ENCODE measurements at places on chromosomes 13 and 19.

DNA sequence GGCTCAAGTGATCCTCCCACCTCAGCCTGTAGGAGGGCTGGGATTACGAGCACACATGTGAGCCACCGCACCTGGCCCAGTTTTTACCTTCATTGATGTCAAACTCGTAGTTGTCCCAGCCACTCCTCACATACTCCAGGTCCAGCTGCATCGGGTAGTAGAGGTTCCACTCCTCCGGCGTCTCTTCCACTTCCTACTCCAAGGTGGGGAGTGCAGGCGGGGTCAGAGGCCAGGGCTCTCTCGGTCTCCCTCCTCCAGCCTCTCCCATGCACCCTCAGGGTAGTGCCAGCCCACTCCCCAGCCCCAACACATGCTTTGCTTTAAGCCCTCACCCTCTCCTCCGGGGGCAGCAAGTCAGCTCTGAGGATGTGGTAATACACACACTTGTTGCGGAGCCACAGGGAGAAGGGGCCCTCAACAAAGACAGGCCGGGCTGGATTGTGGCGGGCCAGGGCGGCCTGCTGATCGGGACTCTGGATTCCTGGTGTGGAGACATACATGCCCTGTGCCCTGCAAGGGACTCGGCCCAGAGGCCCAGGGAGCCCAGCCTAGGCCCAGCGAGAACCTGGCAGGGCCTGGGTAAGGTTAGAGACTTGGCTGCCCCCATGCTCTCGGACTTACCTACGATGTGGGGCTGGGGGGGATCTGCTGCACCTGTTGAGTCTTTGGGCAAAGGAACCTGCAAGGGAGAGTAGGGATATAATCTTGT is 1.9 kb upstream of the ZNF653 start:
- no peak for DNase-seq

GRCh38 chr19:3512562-3513228 is 6.6 kb downstream of the FZR1 start:
- DNase-seq: no peak

DNA sequence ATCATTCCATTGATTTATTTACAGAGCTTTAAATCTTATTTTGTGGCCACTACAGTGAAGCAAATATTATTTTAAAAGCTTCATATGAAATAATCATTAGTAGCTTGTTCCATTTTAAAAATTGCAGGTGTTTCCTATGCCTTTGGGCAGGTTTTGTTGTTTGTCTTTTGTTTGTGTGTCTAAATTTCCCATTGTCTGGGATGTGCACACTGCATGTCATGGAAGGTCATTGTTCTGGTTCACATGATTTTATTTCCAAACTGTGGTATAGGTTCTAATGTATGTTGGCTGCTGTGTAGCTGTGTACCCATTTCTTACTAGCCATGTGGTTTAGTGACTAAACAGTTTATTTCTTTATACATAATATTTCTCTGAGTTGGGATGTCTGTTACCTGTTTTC is 65.6 kb downstream of the COL4A2 start:
- DNase-seq: no peak

DNA sequence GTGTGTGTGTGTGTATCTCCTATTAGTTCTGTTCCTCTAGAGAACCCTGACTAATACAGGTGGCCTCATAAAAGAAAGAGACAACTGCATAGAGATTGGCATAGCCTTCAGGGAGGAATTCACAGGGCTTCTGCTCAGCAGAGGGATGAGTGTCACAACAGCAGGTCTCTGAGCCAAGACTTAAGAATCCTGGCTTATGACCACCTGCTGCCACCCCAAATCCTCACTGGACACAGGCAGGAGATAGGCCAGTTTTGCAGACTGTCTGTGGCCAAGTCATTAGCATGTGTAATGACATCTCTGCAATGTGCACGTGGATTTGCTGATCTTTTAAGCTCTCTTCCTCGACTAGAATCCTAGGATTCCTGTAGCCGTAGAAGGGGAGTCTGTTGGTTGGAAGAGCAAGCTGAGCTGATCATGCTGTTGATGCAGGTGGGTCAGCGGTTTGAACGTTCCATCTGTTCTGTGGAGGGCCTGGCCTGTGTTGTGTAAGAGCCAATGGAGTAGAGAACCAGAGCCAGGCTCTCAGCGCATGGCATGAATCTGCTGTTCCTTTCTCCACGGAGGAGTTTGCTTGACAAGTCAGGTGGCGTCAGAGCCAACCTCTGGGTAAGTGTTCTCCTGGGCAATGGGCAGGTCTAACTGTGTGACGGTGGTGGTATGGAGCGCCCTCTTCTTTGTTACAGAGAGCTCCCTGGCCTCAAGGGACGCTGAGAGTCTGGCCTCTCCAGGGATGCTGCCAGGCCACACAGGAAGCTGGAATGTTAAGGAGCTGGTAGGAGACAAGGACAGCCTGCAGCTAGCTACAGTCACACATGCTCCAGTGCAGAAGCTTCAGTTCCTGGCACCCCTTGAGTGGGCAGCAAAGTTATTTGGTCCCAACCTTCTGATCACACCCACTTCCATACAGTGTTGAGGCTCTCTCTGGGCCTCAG is 503.1 kb downstream of the FOXO1 start:
- DNase-seq: no peak

GRCh38 chr13:73109969-73110368 is 51.2 kb downstream of the KLF5 start:
- DNase-seq: no peak

- no peak for DNase-seq
Measured at GRCh38 chr19:46000491-46001246, 5.4 kb downstream of the CCDC61 start.

DNA sequence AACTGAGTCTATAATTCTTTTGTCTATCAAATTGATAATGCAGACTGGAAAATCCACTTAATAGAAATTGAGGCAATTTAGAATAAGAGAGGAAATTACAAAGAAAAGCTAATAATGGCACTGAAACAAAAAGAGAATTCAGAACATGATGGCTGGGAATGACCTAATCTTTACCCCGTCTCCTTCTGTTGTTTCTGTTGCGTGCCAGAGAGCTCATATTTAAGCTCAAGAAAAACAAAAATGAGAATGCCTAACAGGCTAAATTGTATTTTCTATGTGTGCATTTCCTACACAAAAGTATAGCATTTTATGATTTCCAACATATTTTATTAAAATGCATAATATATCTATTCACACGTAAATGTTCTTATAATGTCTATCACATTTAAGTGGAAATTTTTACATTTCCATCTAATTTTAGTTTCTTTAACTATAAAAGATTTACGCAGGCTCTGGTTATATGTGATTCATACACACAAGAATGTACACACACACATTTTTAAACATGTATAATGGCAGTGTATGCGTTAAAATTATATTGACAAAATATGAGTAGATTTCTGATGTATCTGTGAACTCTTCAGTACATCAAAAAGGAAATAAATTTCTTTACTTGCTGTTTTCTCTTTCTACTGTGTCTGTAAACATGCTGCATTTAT is 432.3 kb downstream of the SLITRK6 start:
- DNase-seq: peak; percentile 26

DNA sequence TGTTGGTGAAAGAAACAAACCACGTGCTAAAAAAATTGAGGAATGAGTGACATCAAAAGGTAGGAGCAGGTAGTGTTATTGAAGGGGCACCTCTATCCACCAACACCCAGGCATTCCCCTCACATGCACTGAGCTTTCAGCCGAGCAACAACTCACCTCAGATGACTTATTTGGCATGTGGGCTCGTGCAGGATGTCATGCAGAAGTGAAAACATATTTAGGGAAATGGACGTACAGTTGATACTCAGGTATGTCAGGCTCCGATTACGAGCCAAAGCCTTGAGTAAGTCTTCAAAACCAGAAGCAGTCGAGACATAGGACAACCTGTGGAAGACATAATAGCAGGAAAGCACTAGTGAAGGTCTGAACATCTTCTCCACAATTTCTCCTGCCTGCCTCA is 30.4 kb downstream of the NLRP11 start:
- no peak for DNase-seq

DNA sequence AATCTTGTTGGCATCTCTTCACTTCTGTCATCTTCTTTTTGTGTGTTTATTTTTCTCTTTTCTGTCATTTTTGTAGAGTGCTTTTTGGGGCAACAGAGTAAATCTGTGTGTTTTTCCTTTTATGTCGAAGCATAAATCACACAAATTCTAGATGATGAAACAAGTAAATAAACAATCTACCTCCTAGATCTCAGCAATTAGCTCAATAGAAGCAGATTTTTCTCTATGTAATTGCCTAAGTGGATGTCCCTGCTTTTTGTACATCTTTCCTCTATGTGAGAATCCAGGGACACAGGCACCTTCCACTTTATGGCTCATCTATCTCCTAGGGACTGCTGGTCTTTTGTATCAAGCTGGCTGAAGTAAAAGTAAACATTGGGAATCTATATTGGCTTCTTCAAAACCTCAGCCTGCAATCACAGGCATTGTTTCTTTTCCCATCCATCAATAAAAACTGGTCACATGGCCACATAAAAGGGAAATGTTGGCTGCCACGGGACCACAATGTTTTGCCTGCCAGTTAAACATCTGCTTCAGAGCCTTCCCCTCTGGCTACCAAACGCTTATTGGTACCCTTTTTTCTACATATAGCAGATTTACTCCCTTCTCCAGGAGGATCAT is 323.8 kb downstream of the LMO7 start:
- no peak for DNase-seq

- DNase-seq: no peak
Measured at GRCh38 chr13:49532593-49532992, 36.8 kb downstream of the PHF11 start.

- DNase-seq: no peak
Measured at GRCh38 chr19:29145756-29146155, 67.2 kb downstream of the UQCRFS1 start.

DNA sequence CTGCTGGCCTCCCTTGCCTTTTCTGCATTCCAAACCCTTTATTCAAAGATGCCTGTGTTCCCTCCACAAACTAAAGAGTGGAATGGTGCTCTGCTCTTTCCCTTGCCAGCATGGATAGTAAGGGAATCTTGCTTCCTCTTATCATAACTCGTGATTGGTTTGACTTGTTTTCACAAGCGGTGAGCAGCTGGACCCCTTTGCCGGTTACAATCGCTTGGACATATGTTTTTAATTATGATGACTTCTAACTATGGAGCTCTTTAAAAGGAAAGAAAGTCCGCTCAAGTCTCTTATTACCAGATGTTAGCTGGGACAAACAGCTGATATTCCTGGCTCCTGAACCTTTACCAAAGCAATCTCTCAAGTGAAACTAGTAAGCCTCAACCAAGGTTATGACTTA is 1094.7 kb downstream of the UQCRFS1 start:
- no peak for DNase-seq

DNA sequence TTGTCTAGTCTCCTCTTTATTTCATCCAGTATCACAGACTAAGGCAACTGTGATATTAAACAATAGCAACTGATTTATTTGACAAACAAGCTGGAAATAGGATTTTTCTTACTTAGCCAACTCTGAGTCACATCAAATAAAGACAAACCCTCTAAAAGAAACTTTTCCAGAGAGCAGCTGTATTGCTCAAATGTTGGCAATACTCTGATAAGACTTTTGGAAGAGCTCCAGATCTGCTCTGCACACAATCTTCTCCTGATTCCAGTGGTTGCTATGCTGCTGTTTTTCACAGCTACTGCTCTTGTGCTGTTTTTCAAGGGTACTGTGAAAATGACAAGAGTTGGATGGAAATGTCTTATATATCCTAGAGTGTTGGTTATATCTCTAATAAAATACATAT is 1479.2 kb downstream of the SLITRK5 start:
- no peak for DNase-seq

DNA sequence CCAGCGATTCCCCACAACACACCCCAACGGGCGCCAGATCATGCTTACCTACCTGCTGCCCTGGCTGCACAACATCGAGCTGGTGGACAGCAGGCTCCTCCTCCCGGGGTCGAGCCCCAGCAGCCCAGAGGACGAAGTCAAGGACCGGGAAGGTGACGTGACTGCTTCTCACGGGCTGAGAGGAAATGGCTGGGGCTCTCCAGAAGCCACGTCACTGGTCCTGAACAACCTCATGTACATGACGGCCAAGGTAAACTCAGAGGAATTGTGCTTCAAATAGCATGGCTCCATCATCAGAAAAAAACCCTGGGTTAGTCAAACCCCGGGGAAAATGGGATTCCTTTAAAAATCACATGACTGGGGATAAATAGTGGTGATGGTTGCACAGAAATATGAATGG is 106.3 kb downstream of the ZAR1L start:
- DNase-seq: no peak

GRCh38 chr19:11254666-11255065 is 7.7 kb downstream of the DOCK6 start:
- DNase-seq: no peak

GRCh38 chr19:29303069-29303718 is 90.2 kb upstream of the UQCRFS1 start:
- no peak for DNase-seq

DNA sequence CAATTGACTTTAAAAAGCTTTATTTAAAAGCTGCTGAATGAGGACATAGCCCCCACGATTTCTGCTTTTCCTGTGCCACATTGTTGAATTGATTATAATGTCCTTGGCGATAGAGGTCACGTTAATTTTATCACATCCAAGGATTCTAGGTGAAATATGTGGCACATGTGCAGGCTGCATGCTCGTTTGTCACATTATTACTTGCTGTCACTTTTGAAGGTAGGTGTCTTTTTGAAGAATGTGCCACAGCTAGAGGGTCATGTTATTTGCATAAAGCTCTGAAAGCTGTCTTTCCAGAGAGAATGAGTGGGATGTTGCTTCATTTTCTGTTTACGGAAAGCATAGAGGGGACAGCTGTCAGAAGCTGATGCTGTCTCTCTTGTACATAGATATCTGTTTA is 927.6 kb upstream of the ATXN8OS start:
- DNase-seq: no peak

DNA sequence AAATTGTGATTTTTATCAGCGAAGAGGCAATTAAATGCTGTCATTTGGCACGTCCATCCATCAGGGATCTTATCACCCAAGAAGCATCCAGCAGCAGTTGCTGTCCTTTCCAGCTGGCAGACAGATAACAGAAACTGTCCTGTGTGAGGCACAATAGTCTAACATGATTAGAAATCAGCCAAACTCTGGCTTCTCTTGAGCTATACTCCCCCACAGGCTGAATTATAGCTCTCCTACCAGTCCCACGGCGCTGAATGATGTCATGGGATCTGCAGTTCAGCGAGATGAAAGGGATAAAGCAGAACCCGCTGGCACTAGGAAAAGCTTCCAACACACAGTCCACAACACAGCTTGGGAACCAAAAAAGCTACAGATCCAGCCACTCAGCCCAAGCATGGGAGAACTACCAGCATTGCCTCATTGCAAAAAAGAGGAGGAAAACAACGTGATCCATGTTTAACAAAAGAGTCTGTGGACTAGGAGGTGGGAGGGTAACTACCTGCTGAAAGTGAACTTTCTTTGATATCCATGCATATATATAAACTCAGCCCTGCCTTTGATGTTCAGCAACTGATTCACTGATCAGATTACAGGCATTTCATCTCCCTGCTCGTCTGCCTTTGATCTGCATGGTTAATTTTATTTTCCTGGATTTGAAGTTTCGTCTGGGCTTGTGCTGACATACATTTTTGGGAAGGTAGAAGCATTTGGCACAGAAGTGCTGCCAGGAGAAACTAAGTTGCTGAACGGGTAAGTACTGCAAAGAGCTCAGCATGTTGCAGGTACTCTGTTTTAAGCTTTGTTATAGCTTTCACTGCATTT is at the start of gene TNFRSF19:
TNFRSF19 (plus strand) TSS at position 314 of the 822 bp plus-strand sequence. CDS start 19,772 bp downstream, outside the sequence.
- DNase-seq: no peak

DNA sequence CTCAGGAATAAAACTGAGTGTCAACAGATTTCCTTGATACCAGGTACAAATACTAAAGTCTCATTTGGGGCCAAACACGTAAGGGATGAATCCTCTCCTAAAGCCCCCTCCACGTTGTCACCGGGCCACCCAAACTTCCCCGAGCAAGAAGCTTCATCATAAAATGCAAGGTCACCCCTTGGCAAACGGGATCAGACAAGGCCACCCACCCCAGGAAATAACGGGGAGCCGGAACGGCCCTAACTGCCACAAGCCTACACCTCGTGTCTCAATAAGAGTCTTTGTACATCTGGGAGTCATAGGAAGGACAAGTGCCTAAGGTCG is 717 bp downstream of the EEF2 start:
- DNase-seq: no peak
